ENCODE measurements at places on chromosomes 7 and 10. TPM values are rescaled to one million over a fixed set of nuclear protein-coding genes. Genes with fewer than 3 reads are reported as not detected.

DNA sequence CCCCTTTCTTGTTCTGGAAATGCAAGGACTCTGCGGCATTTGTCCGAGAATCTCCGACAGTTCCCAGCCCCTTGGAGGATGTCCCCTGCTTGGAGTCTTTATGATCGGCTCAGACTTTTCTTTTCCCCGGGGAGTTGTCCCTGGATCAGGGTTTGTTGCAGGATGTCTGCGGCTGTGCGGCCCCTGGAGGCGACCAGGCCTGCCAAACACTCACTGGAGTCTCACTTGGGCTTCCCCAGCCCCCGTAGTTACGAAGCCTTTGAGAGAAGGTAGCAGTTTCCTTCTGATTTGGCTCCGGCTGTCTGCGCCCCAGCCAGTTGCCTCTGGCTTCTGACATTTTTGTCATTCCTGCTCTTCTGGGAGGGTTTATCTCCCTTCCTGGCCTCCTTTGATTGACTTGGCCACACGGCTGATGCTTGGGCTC is 16.1 kb downstream of the COL26A1 start:
- peak; percentile 10 for DNase-seq

DNA sequence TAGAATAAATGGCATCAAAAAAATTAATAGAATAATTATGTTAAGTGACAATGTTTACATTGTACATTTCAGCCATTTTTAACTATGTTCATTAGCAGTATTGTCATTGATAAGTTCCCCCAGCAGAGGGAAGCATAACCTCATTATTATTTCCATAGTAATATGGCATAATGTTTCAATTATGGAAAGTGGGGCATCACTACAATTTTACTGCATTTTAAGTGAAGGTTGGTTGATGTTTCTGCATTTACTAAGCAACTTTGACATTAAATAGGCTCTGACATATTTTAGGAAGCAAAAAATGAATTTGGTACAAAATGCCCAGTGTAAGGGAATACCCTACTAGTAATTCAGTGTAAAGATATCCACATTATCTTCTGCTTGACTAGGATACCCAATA is 218.3 kb downstream of the SEMA3A start:
- no peak for DNase-seq

- no peak for DNase-seq
Measured at GRCh38 chr10:101444058-101444898, 90.3 kb downstream of the BTRC start.

GRCh38 chr10:130470973-130471372 is 334.8 kb downstream of the GLRX3 start:
- no peak for DNase-seq

DNA sequence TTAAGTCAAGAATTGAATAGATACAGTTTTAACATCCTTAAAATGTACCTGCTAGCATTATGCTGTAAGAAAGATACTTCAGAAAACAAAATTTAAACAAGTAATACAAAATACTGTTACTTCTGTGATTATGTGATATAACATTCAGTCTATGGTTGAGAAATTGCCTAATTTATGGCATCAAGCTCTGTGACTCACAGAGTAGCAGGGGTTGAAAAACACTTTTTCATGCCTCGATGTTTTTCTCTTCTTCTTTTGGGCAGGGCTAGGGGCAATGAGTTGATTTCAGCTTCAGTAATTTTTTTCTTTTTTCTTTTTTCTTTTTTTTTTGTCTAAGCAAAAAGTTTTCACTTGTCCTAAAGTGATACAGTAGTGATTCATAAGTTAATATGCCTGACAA is 209.2 kb downstream of the MBL2 start:
- no peak for DNase-seq

- no peak for DNase-seq
Measured at GRCh38 chr10:132173185-132173584, 13.6 kb upstream of the DPYSL4 start.

DNA sequence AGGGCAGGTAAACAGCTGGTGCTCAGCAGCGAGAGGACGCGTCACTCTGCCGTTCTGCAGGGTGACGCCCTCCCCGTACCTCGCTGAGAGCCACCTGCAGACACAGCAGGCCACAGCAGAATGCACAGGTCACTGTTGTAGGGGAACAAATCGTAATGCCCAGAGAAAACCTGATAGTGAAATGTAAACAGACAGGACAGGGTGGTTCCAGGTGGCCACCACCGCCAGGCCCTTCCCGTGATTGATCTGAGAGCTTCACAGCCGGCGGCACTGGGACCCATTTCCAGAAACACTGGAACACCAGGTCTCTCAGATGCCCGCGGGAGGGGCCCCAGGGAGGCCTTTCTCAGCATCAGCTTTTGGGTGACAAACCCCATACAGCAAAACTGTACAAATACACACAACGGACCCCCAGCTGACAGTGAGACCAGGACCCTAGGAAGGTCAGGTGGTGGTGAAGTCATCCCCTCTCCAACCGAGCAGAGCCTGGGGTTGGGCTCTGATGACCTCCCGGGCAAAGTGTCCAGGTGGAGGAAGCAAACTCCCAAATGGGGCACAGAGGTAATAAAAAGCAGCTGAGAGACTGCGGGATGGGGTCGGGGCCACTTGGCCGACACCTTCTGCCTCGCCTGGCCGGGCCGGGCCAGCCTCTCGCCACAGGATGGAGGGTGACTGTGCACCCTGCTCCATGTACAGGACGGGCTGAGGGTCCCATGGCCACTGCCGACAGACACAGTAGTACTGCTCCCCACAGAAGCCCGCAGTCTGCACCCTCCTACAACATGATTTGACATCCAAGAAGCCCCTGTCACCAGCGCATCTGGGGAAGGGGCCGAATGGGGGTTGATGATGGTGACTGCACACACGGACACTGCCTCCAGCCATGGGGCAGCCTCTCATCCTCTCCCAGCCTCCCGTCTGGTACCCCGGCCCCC is 4.6 kb downstream of the BHLHA15 start:
- DNase-seq, result no peak

- no peak for DNase-seq
Measured at GRCh38 chr10:61964059-61964709, 62.7 kb downstream of the ARID5B start.

DNA sequence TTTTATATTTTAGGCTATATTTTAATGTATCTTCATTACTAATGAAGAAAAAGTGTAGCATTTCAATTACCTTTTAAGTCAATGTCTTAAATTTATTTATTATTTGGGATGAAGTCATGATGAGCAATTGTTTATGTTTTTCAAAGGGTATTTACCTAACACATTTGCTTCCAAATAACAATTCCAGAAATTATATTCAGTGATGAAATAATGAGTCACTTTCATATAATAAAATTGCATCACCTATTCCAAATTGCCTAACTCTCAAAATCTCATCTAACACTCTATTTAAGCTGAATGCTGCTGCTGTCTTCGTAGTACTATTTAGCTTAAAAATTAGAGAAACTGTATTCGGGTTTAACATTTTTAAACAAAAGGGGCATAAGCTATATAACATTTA is 97.7 kb downstream of the PRKG1 start:
- DNase-seq, result no peak

The KCP gene
- total RNA-seq, result not detected

The KCNIP2 gene
- not detected for total RNA-seq
